ENCODE measurements at places on chromosomes 6 and 20. TPM values are rescaled to one million over a fixed set of nuclear protein-coding genes. Genes with fewer than 3 reads are reported as not detected.

SYNDIG1 gene
- 10.4 TPM for total RNA-seq

BMP6 gene
- total RNA-seq: 0.25 TPM

TP53TG5 gene
- total RNA-seq: not detected

DNA sequence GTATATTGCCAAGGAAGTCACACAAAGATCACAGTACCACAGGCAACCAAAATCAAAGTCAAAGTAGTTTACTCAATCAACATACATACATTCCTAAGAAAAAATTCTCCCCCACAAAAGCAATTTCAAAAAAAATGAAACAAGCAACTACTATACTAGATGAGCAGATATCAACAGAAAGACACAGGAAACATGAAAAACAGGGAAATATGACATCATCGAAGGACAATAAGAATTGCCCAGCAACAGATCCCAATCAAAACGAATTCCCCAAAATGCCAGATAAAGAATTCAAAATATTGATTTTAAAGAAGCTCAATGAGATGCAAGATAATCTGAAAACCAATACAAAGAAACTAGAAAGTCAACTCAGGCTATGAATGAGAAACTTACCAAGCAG, 219.7 kb upstream of the TAB2 start:
- DNase-seq: no peak

DNA sequence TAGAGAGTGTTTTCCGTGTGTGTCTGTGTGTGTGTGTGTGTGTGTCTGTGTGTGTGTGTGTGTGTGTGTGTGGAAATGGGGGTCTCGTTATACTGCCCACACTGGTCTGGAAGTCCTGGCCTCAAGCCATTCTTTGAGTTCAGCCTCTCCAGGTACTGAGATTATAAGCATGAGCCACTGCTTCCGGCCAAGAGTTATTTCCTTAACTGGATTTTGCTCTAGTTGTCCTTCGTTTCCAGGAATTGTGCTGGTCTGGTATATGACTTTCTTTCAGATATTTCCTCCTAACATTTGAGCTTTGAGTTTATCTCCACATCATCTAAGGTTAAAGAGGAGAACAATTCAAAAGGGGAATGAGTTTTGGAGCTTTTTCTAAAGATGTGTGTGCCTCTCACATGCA, 124.8 kb downstream of the SH3BGRL2 start:
- no peak for DNase-seq

ZNF217 gene
- 64.7 TPM for total RNA-seq

LRRN4 gene
- not detected for total RNA-seq

- DNase-seq: no peak
Observed at GRCh38 chr6:11824986-11825385, 46.4 kb upstream of the ADTRP start.
